Fibroblast of the conjunctiva (primary cell): ENCODE measurements at places on chromosomes 7 and 10.

GRCh38 chr10:21406595-21407193, 118.8 kb downstream of the SKIDA1 start:
- DNase-seq = no peak

GRCh38 chr7:16609842-16610450, 35.6 kb downstream of the ANKMY2 start:
- no peak for DNase-seq

GRCh38 chr10:3095373-3096139, 28.2 kb downstream of the PFKP start:
- DNase-seq = peak; percentile 97

DNA sequence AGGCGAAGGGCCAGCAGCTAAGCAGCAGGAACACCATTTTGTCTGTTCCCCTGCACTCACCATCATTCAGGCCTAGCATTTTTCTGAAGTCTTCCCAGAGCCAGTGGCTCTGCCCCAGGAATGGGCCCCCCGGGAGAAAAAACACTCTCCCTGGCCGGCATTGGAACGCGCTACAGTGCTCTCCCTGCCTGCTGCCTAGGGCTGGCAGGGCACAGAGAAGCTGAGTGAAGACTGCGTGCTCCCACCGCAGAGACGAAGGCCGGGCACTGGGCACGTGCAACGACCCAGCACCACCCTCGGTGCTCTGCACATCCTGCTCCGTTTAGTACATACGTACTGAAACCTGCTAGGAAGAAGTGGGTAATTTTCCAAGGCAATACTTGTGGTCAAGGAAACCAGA, 34.4 kb downstream of the HSPA12A start:
- no peak for DNase-seq

GRCh38 chr10:132296666-132297443, 10.9 kb downstream of the STK32C start:
- DNase-seq = no peak

DNA sequence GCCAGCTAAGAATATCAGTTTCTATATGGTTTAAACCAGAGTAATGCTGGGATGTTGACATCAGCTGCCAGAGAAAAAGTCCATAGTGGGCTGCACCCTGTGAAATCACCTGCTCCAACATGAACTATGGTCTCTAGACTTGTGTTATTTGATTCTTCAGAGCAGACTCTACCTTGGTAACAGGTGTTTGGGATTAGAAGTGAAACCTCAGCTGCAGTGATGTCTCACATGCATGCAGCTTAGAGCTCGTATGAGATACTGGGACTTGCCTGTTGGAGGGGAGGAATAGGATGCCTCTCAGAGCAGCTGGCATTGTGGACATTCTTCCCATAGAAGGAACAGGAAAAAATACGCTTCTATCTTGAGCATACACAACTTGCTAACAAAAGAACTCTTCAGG, 287.1 kb upstream of the CSTF2T start:
- DNase-seq = no peak
